ENCODE measurements at places on chromosomes 11 and 22.

DNA sequence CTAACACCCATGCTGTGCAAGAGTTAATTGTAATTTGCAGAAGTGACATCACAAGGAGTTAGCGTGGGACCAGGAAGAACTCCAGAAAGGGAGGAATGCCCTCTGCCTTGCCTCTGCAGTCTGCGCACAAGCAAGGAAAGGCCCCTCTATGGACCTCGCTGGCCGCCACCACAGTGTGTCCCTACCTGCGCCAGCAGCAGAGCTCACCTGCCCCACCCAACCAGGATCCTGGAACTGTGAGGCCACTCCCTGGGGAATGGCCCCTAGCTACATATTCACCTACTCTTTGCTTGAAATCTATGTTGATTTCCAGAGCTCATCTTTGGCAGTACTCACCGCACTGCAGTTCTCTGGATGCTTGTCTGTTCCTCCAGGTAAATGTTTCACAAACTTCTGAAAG is 72.0 kb upstream of the MTNR1B start:
- DNase-seq, result no peak

DNA sequence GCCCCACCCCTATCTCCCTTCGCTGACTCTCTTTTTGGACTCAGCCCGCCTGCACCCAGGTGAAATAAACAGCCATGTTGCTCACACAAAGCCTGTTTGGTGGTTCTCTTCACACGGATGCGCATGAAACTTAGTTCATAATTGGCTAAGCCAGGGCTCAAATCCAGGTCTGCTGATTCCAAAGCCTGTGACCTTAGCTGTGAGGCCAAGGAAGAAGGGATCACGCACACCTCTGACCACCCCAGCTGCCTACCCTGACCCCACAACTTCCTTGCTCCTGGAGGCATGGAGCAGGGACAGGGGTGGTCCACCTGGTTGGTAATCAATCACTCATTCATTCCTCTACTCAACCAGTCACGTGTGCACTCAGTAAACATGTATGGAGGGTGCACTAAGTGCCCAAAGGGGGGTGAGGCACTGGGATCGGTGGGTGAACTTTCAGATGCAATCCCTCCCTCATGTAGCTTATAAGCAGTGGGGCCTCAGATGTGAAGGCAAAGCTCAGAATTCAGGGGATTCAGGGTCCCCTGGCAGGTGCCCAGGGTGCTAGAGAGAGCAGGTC is 10.3 kb downstream of the FXYD2 start:
- no peak for DNase-seq

GRCh38 chr11:64437426-64437825 is 78.5 kb downstream of the RPS6KA4 start:
- DNase-seq, result no peak

- DNase-seq, result no peak
These were observed 31.9 kb downstream of the ANKK1 start for GRCh38 chr11:113419454-113420003.

DNA sequence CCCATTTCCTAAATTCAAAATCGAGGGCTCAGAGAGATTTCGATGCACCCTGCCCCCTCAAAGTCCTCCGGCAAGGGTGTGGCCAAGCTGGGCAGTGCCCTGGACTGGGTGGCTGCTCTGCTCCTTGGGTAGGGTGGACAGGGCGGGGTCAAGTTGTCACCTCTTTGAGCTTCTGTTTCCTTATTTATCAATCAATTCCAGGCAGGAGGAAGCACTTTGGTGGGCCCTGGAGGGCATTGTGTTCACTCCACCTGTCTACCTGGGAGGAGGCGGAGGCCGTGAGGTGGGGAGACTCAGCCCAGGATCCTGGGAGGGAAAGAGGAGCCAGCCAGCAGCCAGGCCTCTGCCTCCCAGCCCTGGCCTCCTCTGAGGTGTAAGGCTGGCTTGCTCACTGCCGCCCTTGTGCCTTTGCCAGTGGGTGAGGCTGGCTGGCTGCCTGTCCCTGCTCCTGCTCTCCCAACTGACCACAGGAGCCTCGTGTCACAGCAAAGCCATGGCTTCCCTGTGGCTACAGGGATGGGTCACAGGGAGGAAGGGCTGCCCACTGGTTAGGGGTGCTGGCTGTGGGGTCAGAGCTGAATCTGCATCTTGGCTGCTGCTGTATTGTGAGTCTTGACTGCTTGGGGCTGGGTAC is 25.5 kb upstream of the SHISAL1 start:
- no peak for DNase-seq

GRCh38 chr11:100640071-100640470 is 47.0 kb upstream of the ARHGAP42 start:
- no peak for DNase-seq

- no peak for DNase-seq
These were observed 87.1 kb upstream of the TOP3B start for GRCh38 chr22:22069450-22070370.

DNA sequence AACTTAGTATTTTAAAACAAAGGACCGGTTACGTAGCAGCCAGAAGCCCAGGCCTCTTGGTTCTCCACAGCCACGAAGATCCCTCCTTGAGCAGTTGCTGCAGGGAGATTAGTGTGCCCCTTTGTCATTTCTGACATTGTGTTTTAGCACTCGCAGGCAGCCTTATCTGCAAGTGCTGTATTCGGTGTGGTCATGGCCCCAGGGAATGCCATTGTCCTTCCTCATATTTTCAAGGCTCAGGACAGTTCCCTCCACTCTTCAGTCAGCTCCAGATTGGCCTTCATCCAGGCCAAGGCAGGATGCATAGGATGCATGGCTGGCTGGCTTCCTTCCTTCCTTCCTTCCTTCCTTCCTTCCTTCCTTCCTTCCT is 88.5 kb downstream of the ZBTB16 start:
- DNase-seq, result no peak

GRCh38 chr11:12319461-12319951 is 57.9 kb upstream of the PARVA start:
- DNase-seq, result no peak

DNA sequence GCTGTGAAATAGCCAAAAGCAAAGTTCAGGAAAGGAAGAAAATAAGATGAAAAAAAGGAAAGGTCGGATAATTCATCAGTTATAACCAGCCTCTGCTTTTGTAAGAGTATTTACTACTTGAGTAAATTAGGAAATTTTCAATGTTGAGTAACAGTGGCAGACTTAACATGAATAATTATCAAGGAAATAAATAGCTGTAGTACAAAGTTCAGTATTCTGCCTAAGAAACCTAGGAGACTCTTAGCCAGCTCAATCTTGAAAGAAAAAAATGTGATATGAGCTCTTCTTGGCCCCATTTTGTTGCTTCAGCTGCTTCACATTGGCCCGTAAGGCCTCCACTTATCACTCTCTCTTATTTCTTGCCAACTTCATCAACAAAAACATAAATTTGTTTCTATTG is 17.0 kb upstream of the DNAJB7 start:
- DNase-seq, result no peak

GRCh38 chr22:38177044-38177443 is 4.6 kb downstream of the PLA2G6 start:
- no peak for DNase-seq

GRCh38 chr22:23121424-23121823 is 20.4 kb downstream of the RSPH14 start:
- DNase-seq, result no peak
